ENCODE measurements at places on chromosomes 1 and 21.

- no peak for DNase-seq
Measured at GRCh38 chr1:98406352-98407088, 255.0 kb upstream of the SNX7 start.

GRCh38 chr1:160499631-160500030 lies 23.4 kb downstream of the SLAMF6 start:
- DNase-seq = no peak

GRCh38 chr21:14734191-14734590 lies 188.1 kb upstream of the SAMSN1 start:
- no peak for DNase-seq

GRCh38 chr21:27561116-27561515 lies 594.2 kb upstream of the ADAMTS5 start:
- no peak for DNase-seq

- DNase-seq = peak; percentile 46
Measured at GRCh38 chr1:116373431-116374352, 648 bp downstream of the ATP1A1 start.

DNA sequence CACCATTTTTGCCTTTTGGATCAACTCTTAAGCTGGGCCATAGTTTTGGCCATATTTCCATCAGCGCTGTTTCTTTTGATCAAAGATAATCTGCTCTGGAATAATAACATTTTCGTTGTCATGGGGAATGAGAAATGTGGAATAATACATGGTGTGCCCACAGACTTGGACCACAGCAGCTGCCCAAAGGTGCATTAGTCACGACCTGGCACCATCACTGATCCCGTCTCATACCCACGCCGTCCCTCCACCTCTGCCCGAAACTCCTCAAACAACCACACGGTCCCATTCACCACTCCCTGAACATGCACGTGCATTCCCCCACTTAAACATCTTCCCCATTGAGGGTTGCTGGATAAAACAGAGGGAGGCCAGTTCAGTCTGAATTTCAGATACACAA lies 76.9 kb downstream of the SLC66A1 start:
- DNase-seq = no peak

DNA sequence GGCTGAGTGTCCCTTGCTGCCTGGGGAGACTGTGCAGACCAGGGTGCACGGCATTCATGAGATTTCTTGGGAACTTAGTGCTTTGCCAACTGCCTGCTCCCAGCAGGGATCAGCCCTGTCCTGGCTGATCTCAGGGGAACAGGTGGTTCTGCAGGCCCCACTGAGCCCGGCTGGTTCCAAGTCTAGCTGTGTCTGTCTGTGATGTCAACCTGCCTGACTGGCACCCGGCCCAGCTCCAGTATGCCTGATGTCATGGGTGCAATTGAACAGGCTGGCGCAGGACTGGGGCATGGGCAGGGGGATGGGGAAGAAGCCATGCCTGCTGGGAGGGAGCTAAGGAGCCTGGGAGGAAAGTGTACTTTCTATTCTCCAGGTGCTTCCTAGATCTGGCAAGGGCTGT lies 227.1 kb downstream of the GRIK3 start:
- no peak for DNase-seq

DNA sequence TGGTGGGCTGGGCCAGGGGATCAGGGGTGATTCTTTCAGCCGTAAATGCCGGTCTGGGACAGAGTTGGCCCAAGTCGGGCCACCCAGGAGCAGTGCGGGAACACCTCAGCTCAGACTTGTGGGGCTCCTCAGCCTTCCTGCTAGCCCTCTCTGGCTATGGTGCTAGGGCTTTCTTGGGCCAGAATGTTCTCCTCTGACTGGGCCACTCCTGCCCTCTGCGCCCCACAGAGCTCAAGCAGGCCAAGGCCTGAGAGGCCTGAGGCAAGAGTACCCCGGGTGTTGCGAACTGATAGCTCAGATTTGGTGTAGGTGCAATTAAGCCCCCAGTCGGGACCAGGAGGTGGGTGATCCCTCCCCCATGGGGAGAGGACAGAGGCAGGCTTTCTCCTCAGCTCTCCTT lies 51.8 kb downstream of the LGR6 start:
- no peak for DNase-seq

DNA sequence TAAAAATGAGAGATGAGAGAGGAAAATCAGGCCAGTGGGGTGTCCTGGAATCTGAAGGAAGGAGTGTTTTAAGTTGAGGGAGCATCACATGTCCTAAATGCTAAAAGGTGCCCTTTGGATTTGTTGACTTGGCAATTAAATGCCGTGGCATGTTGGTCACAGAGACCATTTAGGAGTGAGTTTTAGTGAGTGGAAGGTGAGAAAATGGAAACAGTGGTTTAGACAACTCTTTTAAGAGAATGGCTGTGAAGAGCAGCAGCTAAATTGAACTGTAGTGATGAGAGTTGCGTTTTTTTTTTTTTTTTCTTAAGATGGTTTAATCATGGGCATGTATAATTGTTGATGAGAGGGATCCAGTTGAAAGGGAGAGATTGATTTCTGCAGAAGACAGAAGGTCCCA lies 95.0 kb downstream of the S1PR1 start:
- DNase-seq = no peak

DNA sequence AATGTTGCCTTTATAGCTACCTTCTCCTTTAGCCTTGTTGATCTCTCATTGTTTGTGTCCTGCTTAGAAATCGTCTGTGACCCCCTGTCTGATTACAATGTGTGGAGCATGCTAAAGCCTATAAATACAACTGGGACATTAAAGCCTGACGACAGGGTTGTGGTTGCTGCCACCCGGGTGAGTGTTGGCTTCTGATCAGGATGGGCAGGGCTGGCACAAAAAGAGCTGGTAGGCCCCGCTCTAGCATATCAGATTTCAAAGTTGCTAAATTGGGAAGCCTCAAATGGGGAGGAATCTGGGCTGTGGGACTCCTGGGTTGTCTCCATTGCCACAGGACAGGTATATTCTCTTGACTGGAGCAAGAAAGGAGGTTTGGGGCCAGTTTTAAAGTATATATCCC lies 8.4 kb downstream of the NCSTN start:
- DNase-seq = no peak

- no peak for DNase-seq
Measured at GRCh38 chr1:18946550-18947381, 9.7 kb downstream of the IFFO2 start.

DNA sequence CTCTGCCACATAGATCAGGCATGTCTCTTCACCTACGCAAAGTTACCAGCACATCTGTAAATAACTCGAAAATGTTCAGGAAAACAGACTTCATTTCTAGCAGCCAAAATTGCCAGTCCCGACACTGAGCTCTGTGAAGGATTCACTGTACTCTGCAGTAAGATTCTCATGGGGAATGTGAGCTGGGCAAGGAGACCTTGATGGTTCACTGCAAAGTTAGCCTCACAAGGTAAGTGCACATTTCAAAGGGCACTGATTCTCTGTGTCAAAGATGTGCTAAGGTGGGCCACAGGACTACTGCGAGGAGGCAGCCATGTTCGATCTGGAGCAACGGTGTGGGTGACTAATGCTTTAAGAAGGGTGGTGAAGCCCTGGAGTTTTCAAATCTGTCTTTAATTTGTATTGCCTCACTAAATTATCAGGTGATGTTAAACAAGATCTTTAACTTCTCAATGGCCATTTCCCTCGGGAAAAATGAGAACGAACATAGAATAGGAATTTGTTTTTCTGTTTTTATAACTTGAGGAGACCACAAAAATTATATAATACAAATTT lies 25.2 kb downstream of the STPG1 start:
- no peak for DNase-seq

- no peak for DNase-seq
Measured at GRCh38 chr1:171366816-171367215, 52.8 kb downstream of the FMO4 start.

- DNase-seq = no peak
Measured at GRCh38 chr1:24302209-24302611, 16.9 kb upstream of the GRHL3 start.

- DNase-seq = no peak
Measured at GRCh38 chr21:14401217-14401616, 18.3 kb upstream of the HSPA13 start.

DNA sequence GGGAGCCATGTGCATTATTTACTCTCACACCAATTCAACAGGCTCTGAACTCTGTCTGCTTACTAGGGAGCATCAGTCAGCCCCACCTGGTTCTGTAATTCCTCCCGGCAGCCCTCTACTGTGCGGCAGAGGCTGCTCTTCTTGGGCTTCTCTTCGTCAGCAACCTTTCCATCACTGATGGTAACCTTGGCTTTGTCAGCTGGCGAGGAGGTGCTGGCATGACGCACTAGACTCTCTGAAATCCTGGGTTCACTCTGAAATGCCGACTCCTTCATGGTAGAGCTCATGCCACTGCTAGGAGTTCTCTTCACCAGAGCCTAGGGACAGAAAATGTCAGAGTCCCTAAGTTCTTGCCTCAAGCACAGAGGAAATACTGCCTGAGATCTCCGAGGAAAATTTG lies 49.2 kb downstream of the UBR4 start:
- DNase-seq = no peak

DNA sequence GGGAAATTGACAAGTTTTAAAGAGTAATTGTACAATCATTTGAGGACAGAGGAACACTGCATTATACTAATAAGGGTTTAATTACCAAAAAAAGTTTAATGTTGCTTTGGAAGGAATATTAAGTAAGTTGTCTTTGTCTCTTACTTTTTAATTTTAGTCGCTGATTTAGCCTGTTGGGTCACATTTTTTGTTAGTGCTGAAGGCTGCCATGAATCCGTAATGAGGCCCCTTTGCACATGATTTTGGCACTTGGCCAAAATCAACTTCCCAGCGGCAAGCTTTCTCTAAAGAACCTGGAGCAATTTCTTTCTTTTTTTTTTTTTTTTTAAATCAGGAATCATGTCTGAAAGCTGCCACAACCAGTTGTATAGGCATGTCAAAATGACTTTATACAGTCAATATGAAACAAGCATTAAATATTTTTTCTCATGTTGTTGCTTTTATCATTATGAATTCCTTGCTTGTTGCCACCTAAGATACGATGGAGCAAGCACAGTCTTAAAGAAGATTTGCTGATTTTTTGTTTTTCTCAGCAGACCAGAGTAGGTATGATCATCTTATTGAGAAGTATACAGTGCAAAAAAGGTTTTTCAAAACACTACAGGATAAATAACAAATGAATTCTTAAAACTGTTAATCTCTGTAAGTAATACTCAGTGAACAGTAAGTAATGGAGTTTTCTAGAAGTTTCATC lies 690.4 kb downstream of the USP25 start:
- DNase-seq = no peak

GRCh38 chr1:182601416-182601786 lies 2.8 kb downstream of the RGS16 start:
- peak; percentile 39 for DNase-seq

- DNase-seq = no peak
Measured at GRCh38 chr1:150280138-150280707, 2.1 kb upstream of the CIART start.

DNA sequence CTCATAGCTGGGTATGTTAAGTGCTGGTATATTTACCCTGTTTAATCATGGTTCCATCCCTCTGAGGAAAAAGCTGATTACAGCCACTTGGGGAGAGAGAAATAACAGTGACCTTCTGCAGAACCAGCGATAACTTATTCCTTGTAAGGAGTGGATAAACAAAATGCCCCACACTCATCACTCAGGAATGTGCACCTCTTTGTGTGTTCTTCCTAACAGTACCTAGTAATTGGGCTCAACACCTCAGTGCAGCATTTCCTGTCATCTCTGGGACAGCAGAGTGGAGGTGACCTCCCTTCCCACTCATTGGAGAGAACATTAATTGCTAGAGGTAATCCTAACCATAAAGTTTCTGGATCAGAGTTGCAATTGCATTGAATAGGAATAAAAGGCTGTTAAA lies 112.5 kb upstream of the F3 start:
- no peak for DNase-seq

GRCh38 chr1:21301794-21302440 lies 11.7 kb upstream of the ECE1 start:
- DNase-seq = no peak

GRCh38 chr1:9384128-9384527 lies 91.4 kb downstream of the SPSB1 start:
- DNase-seq = no peak

- no peak for DNase-seq
Measured at GRCh38 chr1:6301526-6301925, 40.6 kb upstream of the GPR153 start.

GRCh38 chr1:83098791-83099190 lies 900.1 kb downstream of the TTLL7 start:
- no peak for DNase-seq

DNA sequence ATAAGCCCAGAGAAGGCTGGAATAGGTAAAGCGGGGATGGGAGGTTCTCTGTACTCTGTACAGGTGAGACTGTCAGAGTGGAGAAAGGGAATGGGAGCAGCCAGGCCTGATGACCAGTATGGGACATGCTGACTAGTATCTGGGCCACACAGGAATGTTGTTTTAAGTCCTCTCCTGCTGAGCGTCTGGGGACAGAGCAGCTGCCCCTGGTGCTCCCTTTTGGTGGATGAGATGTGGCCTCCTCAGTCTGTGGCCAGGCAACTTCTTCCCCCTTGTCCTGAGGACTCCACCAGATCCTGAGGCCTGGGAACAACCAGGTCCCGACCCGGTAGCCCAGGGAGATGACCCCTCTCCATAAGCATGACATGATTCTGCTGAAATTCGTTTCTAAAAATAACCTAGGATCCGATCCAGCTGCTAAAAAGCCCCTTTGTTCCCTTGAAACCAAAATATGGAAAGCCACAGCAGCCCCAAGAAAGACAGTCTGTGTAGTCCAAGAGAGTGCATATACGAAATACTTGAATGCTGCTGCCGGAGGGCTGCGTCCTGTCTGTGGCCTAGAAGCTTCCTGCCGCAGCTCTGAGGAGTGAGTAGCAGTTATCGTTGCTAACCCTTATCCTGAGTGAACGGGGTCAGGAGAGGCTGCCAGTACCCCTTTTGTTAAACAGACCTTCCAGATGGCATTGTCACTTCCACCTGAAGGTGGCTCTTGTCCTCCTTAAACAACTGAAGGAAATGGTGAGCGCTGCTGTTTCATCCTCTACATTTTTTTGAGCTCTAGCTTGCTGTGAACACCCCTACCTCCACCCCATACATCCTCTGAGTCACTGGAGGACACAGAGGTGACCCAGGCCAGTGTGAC lies 47.1 kb downstream of the ATP2B4 start:
- DNase-seq = peak; percentile 8

DNA sequence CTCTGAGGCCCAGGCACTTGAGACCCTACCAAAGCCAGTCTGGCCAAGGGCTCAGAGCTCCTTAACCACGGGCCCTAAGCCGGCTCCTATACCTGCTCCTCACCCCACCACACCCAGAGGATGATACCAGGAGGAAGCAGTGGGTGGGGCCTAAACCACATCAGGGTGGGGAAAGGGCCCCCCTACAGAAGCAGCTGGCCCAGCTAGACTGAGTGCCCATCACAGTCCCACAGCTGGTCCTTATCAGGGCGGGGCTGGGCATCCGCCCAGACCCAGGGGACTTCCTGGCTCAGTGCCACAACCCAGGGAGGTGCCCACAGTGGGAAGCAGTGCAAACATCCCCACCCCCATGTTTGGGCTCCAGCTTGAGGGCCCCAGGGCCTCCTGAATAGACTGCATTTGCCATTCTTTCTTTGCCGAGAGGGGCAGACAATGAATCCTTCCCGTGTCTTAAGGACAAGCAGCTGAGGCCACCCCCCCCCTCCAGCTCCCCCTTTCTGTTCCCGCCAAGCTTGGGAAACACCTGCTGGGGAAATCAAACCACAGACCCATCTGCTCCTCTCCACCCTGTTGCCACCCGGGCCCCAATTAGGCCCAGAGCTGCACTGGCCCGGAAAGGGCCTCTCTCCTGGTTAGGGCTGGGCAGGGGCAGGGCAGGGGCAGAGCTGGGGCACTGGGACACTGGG lies 6.2 kb downstream of the E2F2 start:
- DNase-seq = no peak

Measured in stimulated activated CD4-positive, alpha-beta T cell treated with anti-CD3 and anti-CD28 coated beads, Interleukin-15, amount 100 ng/mL, for 1 hour (primary cell).